CD4-positive, alpha-beta T cell treated with Interleukin-2 at 100 ng/mL for 4 hours (primary cell): ENCODE measurements at places on chromosomes 5 and 9.

DNA sequence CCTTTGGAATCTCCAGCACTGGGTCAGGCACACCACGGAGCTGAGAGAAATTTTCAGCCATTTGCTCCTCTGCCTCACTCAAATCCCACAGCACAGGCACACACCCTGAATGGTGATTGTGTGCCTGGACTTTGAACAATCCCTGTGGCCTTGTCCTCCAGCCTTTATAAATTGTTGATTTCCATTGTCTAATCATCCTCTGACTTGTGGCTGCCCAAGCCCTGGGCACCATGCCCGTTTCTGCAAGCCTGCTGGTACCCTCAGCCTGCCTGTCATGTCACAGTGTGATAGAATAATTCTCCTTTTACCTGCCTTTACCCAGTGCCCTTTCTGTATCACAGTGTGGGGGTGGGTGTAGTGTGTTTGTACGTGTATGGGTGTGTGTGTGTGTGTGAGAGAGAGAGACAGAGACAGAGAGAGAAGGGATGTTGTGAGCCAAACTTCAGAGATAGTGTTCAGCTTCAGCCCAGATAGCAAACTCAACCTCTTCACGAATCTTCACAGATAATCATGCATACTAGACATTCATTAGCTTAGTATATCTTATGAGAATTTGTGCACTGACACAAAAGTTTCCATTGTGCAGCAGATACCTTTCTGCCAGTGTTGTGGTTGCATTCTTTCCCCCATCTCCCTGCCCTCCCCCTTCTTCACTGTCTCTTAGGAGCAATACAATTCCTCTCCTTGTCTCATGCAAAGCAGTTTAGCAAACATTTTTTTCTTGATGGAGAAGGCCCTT lies 27.8 kb upstream of the SLC44A1 start:
- no peak for DNase-seq

DNA sequence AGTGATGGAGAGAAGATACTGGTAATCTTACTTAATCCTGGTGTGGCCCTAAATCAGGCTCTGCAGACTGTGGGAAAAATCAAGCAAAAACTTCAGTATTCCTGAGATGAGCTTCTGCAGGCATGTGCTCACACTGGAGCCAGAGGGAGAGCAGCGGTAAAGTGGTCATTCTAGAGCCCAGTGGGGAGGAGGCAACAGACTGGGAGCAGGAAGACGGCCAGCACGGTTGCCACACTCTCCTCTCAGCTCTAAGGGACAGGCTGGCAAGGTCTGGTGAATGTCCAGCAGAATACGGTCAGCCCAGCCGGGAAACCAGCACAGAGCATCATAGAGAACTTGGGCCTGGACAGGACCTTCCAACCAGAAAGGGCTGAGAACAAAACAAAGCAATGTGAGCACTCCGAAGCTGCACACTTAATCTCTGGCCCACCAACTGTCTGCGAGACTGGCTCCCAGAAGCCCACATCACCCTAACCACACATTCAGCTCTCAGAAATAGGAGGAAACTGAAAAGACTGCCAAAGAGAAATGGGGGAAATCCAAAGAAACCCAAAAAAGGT lies 30.3 kb downstream of the MED27 start:
- DNase-seq, result no peak

- no peak for DNase-seq
These were observed 405.9 kb downstream of the PLK2 start for GRCh38 chr5:58054018-58054417.

GRCh38 chr9:84136119-84136868 lies 155.7 kb downstream of the RMI1 start:
- no peak for DNase-seq

DNA sequence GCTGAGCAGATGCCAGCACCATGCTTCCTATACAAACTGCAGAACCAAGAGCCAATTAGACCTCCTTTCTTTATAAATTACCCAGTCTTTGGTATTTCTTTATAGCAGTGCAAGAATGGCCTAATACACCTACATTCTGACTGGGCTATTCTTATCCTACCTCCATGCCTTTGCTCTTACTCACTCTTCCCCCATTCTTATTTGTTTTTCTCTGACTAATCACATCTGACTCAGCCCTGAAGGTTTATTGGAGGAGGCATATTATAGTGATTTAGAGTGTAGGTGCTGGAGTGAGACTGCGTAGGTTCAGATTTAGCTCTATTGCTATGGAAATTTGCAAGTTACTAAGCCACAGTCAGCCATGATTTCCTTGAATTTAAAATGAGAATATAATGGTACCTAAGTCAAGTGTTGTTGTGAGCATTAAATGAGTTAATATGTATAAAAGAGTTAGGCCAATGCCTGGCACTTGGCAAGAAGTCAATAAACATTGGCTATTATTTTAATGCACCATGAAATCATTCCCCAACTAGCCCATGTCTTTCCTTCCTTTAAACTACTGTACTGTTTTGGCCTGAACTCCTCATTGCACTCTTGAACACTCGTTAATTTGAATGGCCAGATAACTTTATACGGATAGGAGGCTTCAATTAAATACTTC lies 531.2 kb upstream of the ZNF608 start:
- DNase-seq, result no peak

- DNase-seq, result no peak
These were observed 34.4 kb upstream of the ELL2 start for GRCh38 chr5:95995962-95996489.

- no peak for DNase-seq
These were observed 256.4 kb upstream of the IRX1 start for GRCh38 chr5:3339092-3339797.

DNA sequence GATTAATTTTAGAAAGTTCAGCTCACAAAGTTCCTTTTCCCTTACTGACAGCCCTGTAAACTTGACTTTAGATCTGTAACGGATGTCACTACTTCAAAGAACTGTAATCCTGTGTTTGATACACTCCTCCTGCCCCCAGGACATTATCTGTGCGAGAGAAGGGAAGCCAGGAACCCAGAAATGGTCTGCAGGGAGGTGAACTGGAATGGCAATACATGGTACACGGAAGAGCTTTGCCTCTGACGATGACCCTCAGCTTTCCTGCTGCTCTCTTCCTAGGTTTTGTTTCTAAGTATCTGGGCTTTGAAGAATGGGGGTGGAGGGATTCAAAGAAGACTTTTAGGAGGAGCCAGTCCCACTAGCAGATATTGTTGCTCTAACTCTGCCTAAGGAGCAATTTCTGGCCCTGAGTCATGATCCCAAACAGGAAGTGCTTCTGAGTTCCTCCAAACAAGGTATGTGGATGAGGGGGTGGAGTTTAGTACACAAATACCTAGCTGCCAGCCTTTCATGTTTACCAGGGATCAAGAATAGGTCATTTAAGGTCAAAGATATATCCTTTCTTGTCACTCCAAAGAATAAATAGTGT lies 43.4 kb upstream of the TMC1 start:
- DNase-seq, result no peak

DNA sequence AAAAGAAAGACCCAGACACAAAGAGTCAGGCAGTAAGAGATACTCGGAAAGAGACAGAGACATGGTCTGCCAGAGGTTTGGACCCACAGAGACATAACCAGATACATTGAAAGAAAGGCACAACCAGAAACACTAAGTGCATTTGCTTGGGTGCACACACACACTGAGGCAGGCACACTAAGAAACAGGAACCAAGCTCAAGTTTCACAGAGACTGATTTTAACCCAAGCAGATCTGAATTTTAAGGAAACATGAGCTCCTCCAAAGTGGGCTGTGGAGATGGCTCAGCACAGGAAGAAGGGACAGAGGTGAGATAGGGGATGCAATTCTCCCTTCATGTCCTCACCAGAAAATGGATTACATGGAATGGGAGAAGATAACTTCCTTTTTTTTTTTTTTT lies 9.5 kb downstream of the AQP3 start:
- no peak for DNase-seq

- no peak for DNase-seq
These were observed 10.0 kb downstream of the PRR7 start for GRCh38 chr5:177456591-177456964.

DNA sequence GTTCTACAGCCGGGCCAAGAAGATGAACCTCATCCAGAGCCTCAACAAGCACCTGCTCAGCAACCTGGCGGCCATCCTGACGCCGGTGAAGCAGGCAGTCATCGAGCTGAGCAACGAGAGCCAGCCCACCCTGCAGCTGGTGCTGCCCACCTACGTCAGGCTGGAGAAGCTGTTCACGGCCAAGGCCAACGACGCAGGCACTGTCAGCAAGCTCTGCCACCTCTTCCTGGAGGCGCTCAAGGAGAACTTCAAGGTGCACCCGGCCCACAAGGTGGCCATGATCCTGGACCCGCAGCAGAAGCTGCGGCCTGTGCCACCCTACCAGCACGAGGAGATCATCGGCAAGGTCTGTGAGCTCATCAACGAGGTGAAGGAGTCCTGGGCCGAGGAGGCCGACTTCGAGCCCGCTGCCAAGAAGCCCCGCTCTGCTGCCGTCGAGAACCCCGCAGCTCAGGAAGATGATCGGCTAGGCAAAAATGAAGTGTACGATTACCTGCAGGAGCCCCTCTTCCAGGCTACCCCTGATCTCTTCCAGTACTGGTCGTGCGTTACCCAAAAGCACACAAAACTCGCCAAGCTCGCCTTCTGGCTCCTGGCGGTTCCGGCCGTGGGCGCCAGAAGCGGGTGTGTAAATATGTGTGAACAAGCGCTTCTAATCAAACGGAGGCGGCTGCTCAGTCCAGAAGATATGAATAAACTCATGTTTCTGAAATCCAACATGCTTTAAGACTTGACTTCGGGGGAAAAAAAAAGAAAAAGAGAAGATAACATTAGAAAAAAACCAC lies 28.5 kb downstream of the AMBP start:
- no peak for DNase-seq

GRCh38 chr9:123406691-123407216 lies 50.8 kb downstream of the CRB2 start:
- no peak for DNase-seq

GRCh38 chr9:121914604-121915303 lies 178.4 kb downstream of the TTLL11 start:
- no peak for DNase-seq

DNA sequence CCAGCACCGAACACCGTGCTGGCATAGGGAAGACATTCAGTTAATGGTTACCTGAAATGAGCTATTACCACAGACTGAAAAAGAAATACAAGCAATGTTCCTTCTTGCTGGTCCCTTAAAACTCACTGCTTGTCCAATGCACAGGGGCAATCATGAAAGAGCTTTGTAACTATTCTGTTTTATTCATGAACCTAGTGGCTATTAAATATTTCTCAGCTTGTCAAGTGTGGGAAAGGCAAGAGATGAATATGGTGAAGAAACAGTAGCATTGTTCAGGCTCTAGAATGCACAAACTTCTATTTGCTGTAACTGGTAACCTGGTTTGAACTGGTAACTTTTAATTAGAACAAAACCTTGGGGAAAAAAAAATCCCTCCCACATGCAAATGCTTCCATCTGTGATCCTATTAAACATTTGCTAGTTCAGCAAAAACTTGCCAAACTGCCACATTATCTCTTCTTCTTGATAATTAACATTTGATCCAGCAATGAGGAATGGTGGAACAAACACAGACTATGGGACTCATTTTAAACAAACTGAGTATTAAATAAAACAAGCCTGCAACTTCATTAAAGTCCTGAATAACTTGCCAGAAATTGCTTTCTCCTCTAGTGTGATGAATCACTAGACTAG lies 36.1 kb downstream of the YIPF5 start:
- DNase-seq, result no peak

DNA sequence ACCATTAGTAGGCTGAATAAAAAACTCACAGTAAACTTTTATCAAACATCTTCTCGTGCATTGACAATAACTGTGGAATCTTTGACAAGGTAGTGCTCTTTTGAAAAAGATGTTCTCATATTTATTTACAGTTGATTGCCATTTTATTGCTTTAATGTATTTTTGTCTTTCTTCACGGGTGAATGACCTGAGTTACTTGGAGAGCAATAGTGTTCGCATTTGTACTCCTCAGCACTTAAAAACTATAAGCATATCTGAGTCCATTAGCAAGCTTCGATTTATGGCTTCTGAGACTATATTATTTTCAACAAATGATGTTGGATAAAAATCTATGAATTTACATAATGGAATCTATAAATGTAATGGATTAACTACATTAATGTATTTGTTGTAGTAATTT lies 1012.3 kb downstream of the CDH9 start:
- no peak for DNase-seq

- no peak for DNase-seq
These were observed 309.1 kb downstream of the NTRK2 start for GRCh38 chr9:84978661-84979060.

DNA sequence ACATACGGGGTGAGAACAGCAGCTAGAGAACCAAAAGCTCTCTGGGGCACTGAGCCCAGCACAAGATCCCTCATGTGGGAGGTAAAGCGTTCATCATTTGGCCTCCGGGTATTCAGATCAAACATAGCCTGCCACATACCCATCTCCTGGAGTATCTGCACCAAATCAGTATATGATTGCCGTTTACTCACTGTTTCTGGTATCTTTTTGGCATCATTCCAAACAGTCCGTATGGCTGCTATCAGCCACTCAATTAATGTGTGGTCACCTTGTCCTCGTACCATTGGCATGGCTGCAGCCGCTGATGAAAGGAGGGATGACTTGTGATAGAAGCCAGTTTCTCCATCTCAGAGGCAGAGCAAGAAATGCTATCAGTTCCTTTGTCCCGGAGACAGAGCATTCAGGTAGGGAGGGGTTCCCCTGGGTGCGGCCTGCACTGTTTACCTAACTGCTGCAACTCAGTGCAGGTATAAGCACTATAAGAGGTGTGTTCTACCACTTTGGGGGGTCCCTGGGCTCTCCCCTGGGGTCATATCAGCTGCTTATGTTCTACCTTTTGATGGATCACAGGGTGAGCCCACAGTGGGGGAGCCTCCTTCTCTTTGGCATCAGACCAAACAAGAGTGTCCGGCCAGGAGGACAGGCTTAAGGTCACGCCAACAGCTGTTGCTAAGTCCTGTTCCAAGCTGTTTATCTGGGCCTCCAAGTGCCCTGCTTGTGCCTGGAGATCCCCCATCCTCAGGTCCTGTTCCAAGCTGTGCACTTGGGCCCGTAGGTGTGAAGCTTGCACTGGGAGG lies 9.4 kb downstream of the DMAC1 start:
- no peak for DNase-seq

DNA sequence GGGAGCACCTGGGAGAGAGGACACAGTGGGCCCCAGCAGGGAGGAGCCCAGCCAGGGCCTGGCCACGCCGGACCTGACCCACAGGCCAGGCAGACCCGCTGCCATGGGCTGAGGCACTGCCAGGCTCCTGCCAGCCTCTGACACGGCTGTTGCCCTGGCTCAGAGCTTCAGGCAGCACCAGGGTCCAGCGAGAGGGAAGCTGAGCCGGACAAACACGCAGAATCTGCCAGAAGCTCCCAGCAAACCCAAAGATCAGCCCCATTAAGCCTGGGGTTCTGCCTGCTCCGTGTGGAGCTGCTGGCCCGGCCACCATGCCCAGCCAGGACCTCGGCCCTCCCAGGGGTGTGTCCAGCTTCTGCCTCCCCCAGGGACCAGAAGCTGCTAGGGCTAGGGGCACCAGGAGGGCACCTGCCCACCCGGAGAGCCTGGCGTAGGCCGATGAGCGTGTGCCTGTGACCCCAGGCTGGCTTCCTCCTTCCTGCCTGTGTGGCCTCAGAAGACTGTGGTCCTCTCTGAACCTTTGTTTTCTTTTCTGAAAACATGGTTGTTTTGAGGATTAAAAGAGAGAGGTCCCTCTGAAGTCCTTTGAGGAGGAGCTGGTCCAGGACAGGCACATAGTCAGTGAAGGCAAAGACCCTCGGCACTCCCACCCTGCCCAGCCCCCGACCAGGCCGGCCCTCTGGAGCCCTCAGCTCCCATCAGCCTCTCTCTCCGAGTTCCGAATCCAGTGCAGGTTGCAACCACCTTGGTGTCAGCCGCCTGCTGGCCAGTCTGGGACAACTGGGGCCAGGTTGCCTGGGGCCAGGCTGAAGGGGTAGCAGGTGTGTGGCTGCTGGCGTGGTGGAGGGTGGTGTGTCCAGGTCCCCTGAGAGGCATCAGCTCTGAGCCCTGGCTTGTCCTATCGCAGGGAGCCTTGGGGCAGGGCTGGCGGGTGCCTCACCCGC lies 39.6 kb downstream of the KCNT1 start:
- no peak for DNase-seq
